ENCODE measurements at places on chromosomes 7 and 10.

- no peak for DNase-seq
Measured at GRCh38 chr7:85025312-85025756, 161.5 kb downstream of the SEMA3D start.

- no peak for DNase-seq
Measured at GRCh38 chr10:75099952-75100763, 11.3 kb upstream of the SAMD8 start.

DNA sequence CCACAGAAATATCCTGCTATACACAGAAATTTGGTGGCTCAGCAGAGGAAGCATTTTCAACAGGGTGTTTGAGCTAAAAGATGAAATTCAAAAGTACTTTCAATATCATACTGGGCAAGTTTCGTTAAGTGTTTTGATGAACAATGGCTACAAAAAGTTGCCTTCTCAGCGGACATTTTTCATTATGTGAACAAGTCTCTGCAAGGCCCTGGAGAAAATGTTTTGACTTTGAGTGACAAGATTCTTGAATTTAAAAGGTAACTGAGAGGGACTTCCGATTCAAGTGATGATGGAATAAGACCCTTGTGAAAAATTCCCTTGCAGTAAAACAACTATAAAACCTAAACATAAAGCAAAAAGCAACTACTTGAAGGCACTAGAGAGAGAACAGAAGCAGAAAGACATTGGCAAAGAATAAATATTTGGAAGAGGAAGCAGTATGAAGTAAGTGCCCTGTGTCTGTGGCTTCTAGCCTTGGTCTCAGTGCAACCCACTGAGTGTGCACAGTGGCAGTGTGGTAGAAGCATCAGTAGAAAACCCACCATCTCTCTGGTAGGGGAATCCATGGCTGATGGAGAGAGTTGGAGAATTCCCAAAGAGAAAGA lies 62.5 kb upstream of the NAMPT start:
- no peak for DNase-seq

DNA sequence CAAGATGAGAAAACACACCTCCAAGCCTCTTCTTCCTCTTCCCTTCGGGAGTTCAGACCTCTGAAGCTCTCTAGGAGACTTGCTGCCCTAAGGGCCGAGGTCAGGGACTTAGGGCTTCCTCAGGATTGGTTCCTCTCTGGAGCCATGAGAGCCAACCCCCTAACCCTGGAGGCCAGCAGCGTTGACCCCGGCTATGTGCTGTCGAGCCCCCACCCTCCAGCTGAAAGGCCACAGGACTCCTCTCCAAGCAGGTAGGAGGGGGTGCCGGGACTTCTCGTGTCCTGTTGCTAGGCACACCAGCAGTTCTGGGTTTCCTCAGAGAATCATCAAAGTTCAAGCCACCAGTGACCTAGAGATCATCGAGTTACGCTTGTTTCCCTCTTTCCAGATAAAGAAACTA lies 87.4 kb downstream of the ARHGAP22 start:
- DNase-seq = no peak

GRCh38 chr7:150715293-150715692 lies 1.1 kb upstream of the GIMAP1 start:
- DNase-seq = no peak

DNA sequence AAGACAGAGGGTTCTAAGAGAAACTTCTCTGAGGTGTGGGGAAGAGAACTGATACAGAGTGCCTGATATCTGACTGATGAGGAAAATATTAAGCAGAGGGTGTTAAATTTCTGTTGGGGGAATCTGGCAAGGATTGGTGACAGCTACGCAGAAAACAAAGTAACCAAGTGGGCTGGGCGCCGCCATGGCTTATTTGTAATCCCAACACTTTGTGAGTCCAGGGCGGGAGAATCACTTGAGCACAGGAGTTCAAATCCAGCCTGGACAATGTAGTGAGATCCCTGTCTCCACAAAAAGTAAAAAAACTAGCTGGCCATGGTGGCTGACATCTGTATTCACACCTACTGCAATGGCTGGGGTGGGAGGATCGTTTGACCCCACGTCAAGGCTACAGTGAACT lies 2.1 kb upstream of the C7orf25 start:
- DNase-seq = no peak

GRCh38 chr7:95520136-95520535 lies 34.4 kb downstream of the ASB4 start:
- no peak for DNase-seq

DNA sequence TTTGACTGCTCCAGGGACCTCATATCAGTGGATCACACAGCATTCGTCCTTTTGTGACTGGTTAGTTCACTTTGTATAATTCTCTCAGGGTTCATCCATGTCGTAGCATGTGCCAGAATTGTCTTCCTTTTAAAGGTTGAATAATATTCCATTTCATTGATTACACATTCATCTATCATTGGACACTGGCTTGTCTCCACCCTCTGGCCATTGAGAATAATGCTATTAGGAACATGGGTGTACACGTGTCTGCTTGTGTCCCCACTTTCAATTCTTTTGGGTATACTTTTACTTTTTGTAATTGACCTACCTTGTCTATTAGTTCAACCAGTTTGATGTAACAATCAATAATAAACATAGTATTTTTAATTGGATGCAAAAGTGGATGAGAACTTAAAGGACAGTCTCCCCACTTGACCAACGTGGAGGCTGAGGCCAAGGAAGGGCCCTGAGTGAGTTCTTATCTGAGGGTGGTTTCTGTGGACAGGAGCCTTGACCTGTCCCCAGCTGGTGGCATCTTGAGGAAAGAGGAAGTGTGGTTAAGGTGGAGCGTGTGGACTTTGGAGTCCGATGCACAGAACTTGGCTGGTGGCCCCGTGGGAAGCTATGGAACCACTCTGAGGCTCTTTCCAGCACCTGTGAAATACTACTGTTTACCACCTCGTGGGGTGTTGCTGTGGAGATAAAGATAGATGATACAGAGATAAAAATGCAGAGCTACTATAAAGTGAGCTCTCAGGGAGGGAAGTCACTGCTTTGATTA lies 16.6 kb downstream of the WDFY4 start:
- no peak for DNase-seq

DNA sequence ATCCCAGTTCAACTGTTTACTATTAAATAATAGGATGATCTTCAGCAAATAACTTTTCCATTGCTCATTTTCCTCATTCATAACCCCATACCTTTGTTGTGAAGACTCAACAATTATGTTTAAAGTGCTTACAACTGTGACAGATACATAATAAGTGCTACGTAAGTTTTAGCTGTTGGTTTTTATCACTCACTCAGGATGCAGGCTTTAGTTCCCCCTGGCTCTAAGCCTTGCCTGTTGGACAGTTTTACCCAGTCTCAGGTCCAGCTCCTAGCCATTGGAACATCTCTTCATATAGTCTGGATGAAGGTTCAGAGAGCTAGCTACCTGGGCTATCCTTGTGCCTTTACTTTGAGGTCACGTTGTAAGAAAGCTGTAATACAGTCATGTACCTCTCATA lies 353.2 kb downstream of the CRPPA start:
- DNase-seq = no peak

DNA sequence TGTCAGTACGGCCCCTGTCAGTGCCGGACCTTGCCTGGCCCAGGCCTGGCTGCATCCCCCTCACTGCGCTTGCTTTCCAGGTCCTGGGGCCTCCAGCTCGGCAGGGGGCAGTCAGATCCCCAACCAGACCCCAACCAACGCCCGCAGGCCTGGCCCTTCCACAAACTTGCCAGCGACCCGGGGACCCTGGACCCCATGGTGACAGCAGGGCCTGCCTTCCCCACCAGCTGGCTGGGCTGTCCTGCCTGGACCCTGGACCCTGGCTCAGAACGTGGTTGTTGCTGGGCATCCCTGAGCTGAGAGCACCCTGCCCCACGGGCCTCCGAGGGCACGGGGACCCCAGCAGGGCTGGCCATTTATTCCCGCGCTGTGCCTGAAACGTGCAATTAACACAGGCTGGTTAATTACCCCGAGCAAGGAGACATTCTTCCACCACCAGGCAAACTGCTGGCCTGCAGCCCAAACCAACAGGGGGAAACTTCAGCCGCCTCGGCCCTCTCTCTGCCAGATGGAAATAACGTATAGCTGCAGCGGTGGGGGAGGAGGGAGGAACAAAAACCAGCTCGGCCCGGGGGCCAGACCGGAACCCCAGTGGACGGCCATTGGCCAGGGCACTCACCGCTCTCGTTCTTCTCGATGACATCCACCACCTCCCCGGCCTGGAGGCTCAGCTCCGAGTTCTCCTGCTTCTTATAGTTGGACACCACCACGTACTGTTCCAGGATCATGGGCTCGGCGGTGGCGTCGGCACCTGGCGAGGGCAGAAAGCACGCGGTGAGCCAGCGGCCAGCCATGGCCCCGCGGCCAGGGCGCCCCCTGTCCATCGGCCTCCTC lies 167.1 kb downstream of the NEURL1 start:
- no peak for DNase-seq

- no peak for DNase-seq
Measured at GRCh38 chr10:103739039-103739764, 116.2 kb downstream of the SH3PXD2A start.

GRCh38 chr7:23216021-23216420 lies 30.6 kb upstream of the GPNMB start:
- no peak for DNase-seq

DNA sequence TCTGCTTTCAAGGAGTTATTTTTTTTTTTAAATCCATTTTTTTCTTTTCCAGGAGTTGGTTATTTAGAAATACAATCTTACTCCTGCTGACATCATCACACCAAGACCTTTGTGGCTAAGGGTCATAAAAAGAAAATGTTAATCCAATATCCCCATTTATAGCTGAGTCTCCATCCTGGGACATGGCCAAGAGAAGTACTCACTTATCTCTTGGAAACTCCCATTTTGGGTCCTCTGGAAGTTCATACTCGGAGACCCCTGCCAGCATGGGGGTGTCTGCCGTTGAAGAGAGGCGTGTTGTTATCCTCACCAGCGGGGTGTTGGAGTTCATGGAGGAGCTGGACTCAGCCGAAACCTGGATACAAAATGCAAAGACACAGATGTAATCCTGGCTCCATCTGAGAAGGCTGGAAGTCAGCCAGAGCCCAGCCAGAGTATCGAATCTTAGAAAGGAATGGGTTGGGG lies 94.6 kb downstream of the FGFR2 start:
- DNase-seq = no peak

DNA sequence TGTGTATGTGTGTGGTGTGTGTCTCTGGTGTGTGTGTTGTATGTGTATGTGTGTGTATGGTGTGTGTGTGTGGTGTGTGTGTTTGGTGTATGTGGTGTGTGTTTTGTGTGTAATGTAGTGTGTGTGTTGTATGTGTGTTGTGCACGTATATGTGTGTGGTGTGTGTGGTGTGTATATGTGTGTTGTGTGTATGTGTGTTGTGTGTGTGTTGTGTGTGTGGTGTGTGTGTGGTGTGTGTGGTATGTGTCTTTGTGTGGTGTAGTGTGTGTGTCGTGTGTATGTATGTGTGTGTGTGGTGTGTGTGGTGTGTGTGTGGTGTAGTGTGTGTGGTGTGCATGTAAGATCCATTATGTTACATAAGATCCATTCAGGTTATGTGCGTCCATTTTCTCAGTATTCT lies 21.9 kb upstream of the VIPR2 start:
- no peak for DNase-seq

GRCh38 chr7:137371616-137372015 lies 28.1 kb upstream of the PTN start:
- DNase-seq = no peak

GRCh38 chr10:129756912-129757901 lies 206.9 kb downstream of the EBF3 start:
- peak; percentile 38 for DNase-seq

GRCh38 chr7:106844279-106844997 lies 20.6 kb upstream of the PIK3CG start:
- no peak for DNase-seq

- DNase-seq = peak; percentile 36
Measured at GRCh38 chr7:122304319-122304975, at the start of gene FEZF1. Gene FEZF1, minus strand, starts transcription at chr7:122304750. Its CDS starts 313 bp downstream, at chr7:122304437.

DNA sequence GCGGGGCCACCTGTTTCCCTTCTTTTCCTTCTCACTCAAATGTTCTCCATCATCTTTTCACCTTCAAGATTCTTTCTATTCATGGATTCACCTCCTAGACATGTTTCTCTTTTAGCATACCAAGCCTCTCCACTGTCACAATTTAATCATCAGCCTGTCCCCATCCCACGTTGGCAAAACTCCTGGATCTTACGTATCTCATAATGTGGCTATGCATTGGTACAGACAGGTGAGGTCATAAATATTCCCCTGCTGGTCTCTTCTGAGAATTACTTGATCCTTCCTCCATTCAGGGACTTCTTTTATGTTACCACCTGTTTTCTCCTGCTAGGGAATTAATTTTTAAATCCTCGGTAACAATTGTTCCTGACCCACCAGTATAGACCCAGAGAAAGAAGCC lies 262.6 kb upstream of the NEBL start:
- DNase-seq = no peak

DNA sequence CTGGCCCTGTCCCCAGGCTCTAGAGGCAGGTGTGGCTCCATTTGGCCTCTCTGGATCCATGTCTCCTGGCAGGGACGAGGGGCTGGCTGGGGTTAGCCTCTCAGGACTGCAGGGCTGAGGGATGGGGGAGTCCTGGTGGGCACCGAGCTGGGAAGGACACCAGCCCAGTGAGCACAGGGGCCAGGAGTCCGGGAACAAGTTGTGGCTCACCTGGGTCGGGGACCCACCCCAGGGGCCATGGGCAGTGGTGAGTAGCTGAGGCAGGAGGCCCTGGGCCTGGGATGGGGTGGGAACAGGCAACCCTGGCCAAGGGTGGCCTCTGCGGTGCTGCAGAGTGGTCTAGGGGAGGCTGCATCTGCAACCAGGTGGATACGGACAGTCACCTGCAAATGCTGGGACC lies 24.1 kb downstream of the ANTXRL start:
- DNase-seq = no peak

DNA sequence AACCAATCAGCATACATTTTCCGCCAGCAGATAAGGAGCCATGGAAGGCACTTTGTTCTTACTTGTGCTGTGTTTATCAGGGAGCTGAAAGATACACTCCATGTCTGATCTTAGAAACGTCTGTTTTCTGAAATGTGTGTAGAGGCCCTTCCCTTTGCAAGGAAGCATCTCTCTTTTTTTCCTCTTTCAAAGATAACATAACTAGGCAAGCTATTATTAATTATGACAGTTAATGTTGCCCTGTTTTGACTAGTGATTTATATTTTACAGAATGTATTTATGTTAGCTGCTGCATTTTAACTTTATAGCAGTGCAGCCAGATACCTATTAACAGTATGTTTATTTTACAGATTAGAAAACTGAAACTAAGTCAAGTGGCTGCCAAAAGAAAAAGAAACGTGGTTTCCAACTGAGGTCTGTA lies 683.2 kb upstream of the IGFBP3 start:
- no peak for DNase-seq

GRCh38 chr7:105157278-105157677 lies 143.3 kb downstream of the KMT2E start:
- no peak for DNase-seq

DNA sequence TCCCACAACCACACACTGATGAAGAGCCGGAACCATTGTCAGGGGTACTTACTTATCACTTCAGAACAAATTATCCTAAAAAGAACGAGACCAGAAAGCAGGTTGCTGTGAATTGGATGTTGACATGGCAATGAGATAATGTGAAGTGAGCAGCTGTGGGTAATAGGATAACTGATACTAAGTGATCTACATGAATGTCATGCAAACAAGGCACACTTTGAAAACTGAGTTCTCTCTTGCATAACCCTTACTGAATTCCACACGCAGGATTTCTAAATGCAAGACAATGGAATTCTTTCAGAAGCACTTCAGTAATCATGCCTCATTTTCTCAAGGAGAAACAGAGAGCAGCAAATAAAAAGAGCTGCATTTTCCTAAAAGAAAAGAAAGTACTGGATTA lies 242.5 kb upstream of the TMEM229A start:
- peak; percentile 57 for DNase-seq

Data from NCI-H1436 treated with DMSO at 0.1 percent for 48 hours (cell line).